GM20000 (cell line): ENCODE measurements at places on chromosomes 3 and 15.

DNA sequence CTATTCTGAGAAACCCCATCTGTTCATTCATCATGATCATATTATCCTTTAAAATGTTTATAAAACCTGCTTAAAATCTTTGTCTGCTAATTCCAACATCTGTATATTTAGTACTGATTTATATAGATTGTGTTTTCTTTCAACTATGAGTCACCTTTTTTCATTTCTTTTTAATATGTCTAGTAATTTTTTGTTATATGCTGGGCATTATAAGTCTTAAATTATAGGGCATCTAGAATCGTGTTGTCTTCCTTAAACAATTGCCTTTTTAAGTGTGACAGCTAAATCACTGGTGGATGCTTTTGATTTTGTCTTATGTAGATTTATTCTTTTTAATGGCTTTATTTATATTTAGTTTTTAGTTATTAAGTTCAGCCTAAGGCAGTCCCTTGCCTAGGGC, 323.4 kb upstream of the THRB start:
- DNase-seq = no peak

DNA sequence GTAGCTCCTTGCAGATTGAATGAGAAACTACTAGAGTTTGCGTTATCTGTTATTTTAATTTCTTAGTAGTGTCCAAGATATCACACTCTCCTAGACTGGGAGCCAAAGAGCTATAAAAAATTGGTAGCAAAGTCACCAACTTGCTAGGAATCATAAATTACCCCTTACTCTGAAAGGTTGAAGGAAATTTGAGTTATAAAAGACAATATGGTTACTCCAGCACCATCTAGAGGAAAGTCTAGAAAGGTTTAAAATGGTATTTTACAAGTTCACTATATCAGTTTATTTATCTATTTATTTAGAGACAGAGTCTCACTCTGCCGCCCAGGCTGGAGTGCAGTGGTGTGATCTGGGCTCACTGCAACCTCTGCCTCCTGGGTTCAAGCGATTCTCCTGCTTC, 121.6 kb downstream of the RBPMS2 start:
- DNase-seq = no peak

GRCh38 chr15:20345401-20345958, 196.1 kb downstream of the GOLGA6L6 start:
- DNase-seq = peak; percentile 57

DNA sequence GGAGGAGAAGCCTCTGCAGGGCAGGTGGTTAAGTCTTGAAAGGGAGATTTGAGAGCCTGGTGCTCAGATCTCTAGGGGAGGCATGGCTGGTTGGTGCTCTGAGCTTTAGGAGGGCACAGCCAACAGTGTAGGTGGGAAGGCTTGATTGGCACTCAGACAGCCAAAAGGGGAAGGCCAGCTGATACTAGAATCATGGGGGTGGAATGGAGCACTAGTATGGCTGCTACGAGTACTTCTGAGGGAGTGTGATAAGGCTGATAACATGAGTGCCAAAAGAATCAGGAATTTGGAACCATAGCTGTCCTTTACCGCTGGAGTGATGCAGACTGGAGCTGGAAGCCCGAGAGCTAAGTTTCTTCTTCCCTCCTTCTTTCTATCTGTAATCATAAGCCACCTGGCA, 184.6 kb upstream of the TBC1D5 start:
- no peak for DNase-seq

DNA sequence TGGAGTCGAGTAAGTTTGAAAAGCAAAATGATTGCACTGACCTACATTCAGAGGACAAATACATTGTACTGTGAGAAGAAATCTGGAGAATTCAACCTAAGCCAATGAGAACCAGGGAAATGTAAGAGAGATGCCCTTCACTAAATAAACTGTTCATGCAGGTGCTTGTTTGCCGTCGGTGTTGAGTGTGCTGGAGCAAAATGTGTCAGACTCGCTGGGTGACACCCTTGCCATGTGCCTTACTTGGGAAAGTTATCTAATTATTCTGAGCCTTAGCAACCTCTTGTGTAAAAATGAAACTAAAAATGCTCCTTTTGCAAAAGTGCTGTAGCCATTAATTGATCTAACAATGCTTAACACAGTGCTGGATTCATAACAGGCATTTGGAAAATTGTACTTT, 140.4 kb downstream of the GABRB3 start:
- no peak for DNase-seq

DNA sequence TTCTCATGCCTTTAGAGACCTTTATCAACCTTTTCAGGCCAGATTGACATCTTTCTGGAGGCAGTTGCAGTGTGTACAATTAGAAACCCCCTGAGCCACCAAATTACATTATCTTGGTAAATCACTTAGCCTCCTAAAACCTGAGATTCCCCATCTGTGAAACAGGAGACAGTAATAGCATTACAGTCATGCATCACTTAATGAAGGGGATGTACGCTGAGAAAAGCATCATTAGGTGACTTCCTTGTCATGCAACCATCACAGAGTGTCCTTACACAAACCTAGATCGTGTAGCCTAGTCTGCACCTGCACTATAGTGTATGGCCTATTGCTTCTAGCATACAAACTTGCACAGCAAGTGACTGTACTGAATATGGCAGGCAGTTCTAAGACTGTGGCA, 400.8 kb upstream of the CNTN3 start:
- DNase-seq = no peak

GRCh38 chr15:89776274-89777072, at the start of gene MESP2:
Gene MESP2 (plus strand): TSS chr15:89776332. CDS start chr15:89776358, 26 bp downstream.
- DNase-seq = peak; percentile 94

GRCh38 chr3:32606960-32607359, 36.3 kb upstream of the DYNC1LI1 start:
- DNase-seq = no peak

DNA sequence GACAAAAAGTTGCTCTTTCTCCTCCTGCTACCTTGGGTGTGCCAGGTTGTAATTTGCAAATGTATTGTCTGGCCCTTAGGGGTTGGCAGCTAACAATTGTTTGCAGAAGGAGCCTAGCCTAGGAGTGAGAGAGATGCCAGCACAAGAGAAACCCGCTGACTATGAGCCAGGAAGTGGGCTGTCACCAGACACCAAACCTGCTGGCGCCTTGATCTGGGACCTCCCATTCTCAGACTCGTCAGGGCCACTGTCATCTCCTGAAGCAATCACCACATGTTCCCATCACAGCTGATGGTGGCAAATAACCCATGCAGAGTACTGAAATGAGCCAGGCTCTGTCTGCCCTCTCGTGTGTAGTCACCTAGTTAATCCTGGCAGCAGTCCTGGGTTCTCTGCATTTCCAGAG, 406.4 kb upstream of the NPAP1 start:
- no peak for DNase-seq

DNA sequence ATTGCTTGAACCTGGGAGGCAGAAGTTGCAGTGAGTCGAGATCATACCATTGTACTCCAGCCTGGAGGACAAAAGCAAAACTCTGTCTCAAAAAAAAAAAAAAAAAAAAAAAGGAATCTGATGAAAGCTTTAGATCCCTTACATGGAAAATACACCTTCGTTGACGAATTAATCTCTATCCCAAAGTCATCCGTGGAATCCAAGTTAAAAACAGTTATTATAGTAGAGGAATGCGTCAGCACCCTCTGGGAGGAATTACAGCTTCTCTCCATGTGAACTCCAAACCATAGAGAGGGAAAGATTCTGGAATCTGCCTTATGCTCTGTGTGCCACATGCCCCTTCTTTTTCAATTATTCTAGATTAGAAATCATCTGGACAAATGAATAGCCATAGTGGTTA, 192.3 kb upstream of the C2CD4B start:
- DNase-seq = no peak

- no peak for DNase-seq
Observed at GRCh38 chr3:180804916-180805315, 107.6 kb upstream of the FXR1 start.

GRCh38 chr3:149564079-149564478, 89.6 kb downstream of the TM4SF4 start:
- DNase-seq = no peak

- DNase-seq = no peak
Observed at GRCh38 chr3:127038466-127038865, 55.6 kb downstream of the PLXNA1 start.

- DNase-seq = no peak
Observed at GRCh38 chr3:88105325-88105724, 44.4 kb upstream of the C3orf38 start.

GRCh38 chr15:49979705-49980382, 139.2 kb downstream of the ATP8B4 start:
- DNase-seq = no peak

- DNase-seq = no peak
Observed at GRCh38 chr3:172288651-172289050, 159.6 kb downstream of the GHSR start.

- no peak for DNase-seq
Observed at GRCh38 chr15:44535523-44536301, 1.2 kb upstream of the EIF3J start.

- no peak for DNase-seq
Observed at GRCh38 chr3:73143821-73144237, 82.4 kb downstream of the EBLN2 start.

- DNase-seq = no peak
Observed at GRCh38 chr3:160780245-160780644, 24.2 kb downstream of the PPM1L start.

DNA sequence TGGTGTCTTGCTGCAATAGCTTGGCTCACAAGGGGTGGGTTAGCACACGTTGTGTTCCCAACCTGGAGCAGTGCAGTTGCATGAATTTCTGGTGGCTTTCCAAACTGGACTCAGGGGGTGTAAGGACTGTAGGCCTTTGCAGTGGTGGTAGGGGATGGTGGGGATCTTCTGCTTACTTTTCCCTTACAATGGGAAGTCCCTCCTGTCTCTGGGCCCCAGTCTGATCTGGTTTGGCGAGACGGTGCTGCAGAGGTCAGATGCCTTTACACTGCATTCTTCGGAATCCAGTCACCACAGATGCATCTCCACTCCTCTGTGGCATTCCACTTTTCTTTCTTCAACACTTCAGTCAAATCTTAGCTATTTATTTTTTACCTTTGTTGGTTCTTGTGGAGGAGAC, 132.1 kb downstream of the DOCK3 start:
- no peak for DNase-seq

- no peak for DNase-seq
Observed at GRCh38 chr3:190695225-190695624, 167.3 kb downstream of the GMNC start.

DNA sequence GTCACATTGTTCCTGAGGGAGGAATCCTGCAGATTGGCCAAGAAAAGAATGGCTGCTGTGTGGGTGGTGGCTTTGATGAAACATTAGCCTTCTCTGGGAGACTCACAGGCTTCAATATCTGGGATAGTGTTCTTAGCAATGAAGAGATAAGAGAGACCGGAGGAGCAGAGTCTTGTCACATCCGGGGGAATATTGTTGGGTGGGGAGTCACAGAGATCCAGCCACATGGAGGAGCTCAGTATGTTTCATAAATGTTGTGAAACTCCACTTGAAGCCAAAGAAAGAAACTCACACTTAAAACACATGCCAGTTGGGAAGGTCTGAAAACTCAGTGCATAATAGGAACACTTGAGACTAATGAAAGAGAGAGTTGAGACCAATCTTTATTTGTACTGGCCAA, 6.1 kb downstream of the PTX3 start:
- DNase-seq = no peak

DNA sequence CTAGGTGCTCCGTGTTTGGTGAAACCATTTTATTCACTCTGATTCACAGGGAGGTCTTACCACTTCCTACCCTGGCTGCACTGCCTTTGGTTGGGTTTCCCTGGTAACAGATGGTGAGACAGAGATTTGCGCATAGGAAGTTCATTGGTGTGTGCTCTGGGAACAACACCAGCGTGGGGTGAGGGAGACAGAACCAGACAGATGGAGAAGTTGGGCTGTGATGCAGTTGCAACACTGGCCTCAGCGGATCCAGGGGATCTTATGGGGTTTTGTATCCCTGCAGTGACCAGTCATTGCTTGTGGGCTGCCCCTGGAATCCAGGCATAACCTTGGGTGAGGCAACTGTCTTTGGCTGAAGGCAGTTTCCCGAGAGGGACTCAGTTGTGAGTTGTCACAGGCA, 12.5 kb upstream of the IL16 start:
- no peak for DNase-seq

DNA sequence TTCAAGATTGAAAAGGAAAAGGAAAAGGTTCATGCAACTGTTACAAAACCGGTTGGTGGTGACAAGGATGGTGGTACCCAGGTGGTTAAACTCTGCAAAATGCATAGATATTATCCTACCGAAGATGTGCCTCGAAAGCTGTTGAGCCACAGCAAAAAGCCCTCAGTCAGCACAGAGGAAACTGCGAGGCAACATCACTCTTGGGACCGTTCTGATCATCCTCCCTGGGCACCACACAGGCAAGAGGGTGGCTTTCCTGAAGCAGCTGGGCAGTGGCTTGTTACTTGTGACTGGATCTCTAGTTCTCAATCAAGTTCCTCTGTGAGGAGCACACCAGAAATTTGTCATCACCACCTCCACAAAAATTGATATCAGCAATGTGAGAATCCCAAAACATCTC, 86.9 kb downstream of the PLCH1 start:
- DNase-seq = no peak

DNA sequence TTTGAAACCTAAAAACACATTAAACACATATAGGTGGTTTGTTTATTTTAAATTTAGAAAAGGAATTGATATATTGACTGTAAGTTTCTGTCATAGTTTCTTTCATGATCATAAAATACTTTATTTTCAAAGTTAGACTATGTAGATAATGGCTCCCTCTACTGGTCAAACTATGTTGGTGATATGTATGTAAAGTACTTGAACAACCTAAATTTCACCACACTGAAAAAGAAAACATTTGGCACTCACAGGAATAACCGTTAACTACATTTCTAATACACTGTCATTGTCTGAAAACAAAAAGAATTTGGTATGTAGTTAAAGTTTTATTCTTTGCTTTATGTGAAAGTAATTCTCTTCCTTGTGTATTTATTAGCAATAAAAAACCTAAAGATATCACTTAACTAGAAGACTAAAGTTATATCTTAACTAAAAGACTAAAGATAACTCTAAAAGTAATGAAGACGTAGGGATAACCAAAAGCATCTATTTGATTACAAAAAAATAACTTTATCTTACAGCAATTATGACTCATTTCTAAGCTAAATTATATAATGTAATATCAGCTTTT, 427.5 kb downstream of the VGLL3 start:
- DNase-seq = peak; percentile 4

DNA sequence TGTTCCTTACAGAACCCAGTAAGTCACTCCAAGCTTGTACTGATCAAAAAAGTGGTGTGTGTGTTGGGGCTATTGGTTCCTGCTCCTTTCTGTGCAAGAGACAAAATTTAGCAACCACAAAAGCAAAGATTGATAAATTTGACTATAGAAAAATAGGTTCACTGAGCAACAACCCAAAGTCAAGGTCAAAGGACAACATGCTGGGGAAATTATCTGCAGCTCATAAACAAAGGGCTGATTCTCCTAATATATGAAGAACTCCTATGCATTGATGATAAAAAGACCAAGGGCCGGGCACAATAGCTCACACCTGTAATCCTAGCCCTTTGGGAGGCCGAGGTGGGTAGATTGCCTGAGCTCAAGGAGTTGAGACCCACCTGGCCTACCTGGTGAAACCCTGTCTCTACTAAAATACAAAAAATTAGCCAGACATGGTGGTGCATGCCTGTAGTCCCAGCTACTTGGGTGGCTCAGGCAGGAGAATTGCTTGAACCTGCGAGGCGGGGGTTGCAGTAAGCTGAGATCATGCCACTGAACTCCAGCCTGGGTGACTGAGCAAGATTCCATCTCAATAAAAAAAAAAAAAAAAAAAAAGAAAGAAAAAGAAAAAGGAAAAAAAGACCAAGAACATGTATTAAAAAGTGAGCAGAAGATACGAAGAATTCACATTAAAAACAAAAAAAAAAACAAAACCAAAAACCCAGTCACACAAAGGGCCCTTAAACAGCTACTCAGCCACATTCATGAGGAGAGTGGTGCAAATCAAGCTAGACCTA, 29.8 kb downstream of the PPCDC start:
- no peak for DNase-seq
